Fibroblast of skin of left biceps (primary cell): ENCODE measurements at places on chromosomes 5 and 9.

GRCh38 chr5:143239882-143240518, 163.5 kb downstream of the NR3C1 start:
- DNase-seq = no peak

DNA sequence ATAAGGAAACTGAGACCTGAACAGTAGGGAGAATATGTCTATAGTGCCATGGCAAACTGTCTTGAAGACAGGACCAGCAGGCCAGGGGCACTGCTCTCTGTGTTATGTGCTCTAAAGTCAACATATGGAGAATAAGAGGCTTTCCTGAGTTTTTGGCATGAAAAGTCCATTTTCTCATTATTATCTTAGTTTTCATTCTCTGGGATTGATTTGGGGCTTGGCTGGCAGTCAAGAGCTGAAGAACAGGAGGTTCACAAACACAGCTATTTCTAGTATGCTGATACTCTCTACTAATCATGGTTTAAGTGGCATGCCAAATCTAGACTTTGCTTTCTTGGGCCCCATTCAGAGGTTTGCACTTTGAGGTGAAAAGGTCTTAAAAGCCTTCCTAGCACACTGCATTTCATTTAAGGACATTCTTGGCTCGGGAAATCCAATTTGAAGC, 404.4 kb downstream of the ZNF608 start:
- DNase-seq = peak; percentile 77

- DNase-seq = no peak
Measured at GRCh38 chr5:180117000-180117725, 45.6 kb upstream of the RNF130 start.

DNA sequence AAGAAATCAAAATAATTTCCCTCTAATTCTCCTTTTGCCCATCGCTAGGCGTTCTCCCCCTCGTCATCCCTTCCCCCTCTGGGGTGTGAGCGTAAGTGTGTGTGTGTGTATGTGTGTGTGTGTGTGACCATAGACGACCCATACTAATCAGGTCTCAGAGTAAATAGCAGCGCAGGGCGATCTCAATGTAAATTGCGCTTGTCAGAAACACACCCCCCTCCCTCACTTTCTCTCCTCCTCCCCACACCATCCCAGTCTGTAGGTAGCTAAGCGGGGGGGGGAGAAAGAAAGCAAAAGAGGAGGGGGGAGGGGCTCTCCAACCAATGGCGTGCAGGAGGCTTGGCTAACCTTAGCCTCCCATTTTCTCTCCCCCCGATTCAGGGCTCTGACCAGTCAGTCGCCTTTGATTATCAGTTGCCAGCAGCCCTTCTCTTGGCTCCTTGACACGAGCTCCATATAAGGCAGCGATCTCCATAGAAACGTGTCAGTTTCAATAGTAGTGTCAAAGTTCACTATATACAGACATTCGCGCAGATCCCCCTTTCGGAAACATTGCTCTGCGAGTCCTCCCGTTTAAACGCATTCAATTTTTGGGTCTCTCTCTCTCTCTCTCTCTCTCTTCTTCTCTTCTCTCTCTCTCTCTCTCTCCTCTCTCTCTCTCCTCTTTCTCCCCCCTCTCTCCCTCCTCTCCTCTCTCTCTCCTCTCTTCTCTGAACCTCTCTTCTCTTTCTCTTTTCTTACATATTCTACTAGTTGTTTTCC, at the start of gene NR2F1:
TSS of gene NR2F1 (plus strand) at position 546 of the 762 bp plus-strand sequence. CDS start 1,802 bp downstream, outside the sequence.
- DNase-seq = no peak

- no peak for DNase-seq
Measured at GRCh38 chr5:88780736-88781135, 102.2 kb downstream of the MEF2C start.
